Activated T-cell treated with anti-CD3 and anti-CD28 coated beads, Interleukin-2, amount 50 U/mL, for 24 hours (primary cell): ENCODE measurements at places on chromosomes 2 and 18.
A peak's percentile ranks its signal among the peaks of the same experiment; 100 is the strongest.

DNA sequence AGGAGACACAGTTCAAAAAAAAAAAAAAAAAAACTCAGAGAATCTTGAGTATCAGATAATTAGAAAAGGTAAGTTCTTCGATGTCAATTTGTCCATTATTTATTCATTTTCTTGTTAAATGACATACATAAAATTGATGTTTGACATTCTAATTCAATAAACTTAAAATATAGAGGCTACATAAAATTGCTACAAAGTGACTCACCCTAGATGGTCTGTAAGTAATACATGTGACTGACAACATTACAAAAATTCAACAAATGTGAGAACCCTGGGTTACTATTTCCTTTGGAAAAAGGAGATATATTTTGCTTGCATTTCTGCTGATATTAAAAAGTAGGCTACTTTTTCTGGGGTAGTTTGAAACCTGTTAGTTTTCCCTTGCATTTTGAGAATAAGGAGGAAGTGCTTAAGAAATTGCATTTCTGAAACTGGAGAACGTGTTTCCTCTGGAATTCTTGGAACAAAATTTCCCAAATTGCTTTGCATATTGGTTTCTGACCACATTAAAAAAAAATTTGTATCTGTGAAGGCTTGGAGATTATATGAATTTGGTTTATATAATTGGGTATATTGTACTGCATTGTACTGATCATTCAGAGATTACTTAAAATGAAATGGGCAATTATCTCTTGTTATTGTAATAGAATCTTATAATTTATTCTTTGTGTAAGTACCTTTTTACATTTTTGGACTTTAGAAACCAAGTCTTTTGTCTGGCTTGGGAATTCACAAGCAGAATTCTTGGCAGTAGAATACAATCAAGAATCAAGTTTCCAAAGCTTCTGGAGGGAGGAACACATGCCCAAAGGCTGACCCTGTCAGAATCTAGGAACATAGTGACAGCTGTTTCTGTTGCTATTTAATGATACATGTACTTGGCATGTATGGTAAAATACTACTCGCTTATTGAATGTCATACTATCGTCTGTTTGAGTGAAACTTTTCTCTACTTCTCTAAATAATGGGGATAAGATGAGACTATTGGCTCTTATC, 106.1 kb downstream of the DSEL start:
- DNase-seq: no peak

GRCh38 chr2:182103526-182103925, 117.9 kb downstream of the PPP1R1C start:
- DNase-seq: no peak

DNA sequence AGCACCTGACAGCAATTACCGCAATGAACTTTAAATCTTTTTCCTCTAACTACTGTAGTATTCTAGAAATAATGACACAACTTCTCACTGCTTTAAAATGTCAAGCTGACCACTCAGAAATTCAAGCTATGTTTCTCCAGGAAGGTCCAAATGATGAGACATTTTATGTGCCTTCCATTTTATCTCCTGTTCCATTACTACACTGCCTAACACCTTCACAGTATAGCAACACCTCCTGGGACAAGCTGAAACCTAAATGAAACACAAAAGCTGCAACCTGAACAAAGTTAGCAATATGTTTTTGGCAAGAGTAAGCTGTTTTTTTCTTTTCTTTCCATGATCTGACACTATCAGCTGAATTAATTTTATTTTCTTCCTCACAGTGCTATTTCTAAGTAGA, 81.9 kb downstream of the IKZF2 start:
- DNase-seq: no peak

- peak; percentile 45 for DNase-seq
Observed at GRCh38 chr2:39127973-39128372, 7.1 kb upstream of the SOS1 start.

DNA sequence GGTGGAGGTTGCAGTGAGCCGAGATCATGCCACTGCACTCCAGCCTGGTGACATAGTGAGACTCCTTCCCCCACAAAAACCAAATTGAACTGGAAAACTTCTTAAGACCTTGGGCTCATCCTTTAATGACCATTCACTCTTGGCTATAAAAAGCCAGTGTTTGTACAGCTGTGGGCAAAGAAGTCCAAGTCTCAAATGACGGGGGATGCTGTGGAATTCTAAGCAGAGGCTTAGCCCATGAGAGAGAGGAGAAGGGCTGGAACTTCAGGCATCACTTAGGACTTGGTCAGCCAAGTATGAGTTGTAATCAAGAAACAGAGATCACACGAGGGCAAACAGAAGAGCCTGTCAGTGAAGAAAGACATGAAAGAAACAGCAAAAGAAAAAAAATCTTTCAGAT, 79.3 kb upstream of the POU3F3 start:
- DNase-seq: no peak

DNA sequence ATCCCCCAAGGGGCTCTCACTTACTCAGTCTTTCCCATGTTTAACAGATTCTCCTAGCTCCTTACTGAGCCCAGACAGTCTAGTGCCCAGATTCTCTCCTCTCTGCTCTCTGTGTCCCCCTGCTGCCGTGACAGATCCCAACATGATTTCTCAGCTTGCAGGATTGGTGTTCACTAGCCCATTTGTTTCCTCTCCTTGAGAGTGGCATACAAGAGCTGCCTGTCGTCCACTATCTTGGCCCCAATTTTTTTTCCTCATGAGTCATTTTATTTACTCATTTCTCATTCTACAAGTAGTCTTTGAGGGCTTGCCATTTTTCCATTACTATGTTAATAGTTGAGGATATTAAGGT, 199.9 kb upstream of the FN1 start:
- DNase-seq: no peak

DNA sequence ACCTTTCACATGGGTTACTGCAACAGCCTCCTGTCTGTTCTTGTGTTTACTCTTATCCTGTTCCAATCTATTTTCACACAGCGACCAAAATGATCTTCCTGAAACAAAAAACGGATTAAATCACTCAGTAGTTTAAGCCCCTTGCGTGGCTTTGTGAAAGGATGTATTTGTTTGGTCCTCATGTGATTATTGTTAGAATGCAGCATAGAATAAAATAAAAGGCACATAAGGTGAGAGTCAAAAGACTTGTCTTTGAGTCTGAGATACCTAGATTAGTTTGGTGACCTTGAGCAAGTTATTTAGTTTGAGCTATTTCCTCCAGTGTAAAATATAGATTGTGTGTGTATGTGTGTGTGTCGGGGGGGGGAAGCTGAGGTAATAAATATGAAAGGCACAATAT, 72.4 kb downstream of the EML4 start:
- DNase-seq: no peak

DNA sequence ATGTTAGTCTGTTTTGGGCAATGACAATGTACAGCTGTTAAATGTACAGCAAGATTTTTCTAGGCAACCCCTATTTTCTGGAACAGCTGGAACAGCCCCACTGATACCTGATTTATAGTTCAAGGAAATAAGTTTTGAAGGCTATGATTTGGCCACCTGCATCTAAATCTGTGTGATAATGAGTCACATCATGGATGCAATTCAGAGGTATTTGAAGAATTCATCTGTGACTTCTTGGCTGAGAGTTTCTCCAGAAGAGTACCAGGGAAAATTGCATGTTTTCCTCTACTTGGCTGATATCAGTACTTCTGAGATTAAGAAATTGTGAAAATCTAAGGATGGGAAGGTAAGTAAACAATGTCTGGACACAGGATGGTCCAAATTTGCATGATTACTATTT, 40.7 kb upstream of the NT5C1B start:
- no peak for DNase-seq

DNA sequence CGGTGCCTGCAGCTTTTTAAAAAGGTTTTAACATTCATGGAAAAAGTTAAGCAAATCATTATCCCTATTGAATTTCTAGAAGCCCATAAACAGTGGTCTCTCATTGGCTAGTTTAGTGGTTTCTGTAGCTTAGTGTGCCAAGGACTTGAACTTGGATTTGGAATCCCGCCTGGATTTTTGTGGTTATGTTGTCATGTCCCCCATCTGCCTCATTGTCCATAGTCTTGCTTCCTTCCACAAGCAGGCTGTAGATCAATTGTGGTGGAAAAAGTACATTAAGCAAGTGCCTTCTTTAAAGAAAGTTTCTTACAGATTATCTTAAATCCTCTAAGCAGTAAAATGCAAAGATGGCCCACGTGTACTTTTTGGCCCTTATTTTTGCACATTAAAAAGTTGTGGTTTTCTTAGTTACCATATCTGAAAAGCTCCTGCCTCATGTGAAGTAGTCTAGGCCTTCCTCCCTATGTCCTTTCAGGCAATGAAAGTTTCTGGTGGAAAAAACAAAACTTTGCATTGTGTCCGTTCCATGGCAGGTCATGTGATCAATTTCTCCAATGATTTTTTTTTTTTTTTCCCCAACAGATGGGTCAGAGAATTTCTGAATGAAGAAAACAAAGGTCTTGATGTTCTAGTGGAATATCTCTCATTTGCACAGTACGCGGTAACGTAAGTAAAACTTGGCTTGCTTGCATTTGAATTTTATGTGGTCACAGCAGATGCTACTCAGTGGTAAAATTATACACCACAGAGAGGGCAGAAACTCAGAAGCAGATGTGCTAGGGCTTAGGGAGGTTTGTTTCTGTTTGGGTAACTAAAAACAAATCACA, 158.9 kb downstream of the PRPF40A start:
- no peak for DNase-seq

DNA sequence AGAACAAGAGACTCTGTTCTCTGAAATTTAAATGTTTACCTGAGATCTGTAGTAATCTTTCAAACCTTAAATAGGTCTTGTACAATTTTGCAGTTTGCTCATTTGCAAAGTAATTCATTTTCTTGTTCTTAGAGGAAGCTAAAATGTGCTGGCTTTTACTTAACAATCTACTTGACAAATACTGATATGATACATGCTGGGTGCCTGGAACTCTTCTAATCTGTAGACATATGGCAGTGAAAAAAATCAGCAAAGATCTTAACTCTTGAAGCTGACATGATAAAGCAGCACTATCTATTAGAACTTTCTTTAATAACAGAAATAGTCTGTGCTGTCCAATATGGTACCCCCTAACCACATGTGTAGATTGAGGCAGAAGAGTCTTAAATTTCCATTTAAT, 1352.8 kb upstream of the SLC39A10 start:
- no peak for DNase-seq

- no peak for DNase-seq
Observed at GRCh38 chr2:126676221-126677175, 20.5 kb downstream of the GYPC start.

- no peak for DNase-seq
Observed at GRCh38 chr18:47871288-47871687, 59.2 kb downstream of the SMAD2 start.

DNA sequence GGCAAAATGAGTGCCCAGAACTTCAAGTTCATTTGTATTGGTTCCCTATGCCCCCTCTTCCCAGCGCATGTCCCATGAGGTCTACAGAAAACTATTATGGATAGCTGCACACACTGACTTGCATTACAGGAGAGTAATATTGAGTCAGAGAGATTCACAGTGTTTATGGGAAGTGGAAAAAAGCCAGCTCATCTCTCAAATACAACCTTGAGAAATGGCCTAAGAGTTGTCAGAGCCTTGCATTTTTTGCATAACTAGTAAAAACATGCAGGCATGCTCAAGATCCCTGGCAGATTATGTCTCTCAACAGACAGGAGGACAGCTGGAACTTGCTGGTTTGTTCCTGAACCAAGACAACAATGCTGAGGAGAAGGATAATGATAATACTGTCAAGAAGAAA, 1292.8 kb downstream of the DSC3 start:
- DNase-seq: no peak

DNA sequence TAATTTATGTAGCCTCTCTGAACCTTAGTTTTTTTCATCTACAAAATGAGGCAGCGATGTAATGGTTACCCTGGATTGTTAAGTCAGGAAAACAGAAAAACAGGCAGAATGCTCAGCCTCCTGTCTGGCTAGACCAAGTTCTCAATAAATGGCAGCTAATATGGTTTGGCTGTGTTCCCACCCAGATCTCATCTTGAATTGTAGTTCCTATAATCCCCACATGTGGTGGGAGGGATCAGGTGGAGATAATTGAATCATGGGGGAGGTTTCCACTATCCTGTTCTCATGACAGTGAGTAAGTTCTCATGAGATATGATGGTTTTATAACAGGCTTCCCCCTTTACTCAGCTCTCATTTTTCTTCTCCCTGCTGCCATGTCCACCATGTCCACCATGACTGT, 220.0 kb downstream of the CMPK2 start:
- no peak for DNase-seq

DNA sequence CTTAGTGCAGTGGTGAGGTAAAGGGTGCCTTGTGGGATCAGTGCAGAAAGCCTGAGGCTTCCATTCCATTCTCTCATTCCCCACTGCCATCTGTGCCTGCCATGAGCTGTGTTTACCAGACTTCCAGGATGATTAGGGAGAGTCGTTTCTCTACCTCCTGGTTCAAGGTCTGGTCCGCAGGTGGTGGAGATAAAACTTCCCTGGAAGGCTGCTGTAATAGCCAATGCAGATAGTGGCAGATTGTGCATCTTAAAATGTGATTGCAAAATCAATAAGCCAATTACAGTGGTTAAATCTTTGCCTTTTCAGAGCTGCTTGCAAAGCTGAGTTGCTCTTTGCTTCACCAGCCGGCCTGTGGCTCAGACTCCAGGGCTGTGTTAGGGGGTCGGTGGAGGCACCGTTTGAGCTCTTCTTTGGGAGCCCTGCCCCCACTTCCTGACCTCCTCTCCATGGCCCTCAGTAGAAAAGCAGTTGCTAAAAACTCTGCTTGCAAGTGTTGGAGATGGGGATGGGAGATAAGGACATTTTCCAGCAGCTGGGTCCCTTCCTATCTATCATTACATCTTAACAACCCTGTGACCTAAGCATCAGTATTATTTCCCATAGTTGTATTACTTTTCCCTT, 95.2 kb upstream of the HS6ST1 start:
- DNase-seq: no peak

- DNase-seq: no peak
Observed at GRCh38 chr2:144402251-144402650, 117.7 kb downstream of the ZEB2 start.

DNA sequence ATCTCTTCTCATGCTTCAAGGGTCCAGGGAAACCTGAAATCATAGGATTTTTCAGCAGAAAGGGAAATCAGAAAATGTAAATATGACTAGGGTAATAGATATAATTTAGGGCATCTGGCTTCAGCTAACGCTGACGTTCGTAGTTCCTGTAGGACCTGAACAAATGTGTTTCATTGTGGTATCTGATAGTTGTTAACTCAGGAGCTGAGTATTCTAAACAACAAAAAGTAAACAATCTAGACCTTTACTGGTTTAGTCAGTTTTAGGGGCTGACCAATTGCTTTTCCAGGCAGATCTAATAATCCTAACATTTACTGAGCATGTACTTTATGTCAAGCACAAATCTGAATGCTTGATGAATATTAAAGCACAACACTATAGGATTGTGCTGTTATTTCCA, 114.8 kb downstream of the GALNT1 start:
- no peak for DNase-seq

GRCh38 chr2:62531594-62531993, 25.6 kb upstream of the TMEM17 start:
- no peak for DNase-seq
